Activated naive CD4-positive, alpha-beta T cell treated with Interleukin-2 at 50 U/mL for 16 hours (primary cell): ENCODE measurements at places on chromosomes 6 and 20.

DNA sequence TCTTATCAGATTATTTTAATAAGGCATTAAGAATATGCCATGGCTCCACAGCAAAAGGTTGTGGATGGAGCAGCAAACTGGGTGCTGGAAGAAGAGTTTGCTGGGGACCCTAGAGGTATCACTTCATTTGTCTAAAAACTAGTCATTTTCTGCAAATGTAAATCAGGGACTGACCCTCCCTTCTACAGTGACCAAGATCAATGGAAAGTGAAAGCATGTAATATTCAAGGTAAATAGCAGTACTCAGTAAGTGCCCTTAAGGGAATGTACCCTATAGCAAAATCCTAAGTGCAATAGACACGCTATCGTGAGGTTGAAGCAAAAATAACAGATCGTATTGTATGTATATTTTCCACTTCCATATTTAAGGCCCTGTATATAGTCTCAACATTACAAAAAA is 38.7 kb downstream of the TRDN start:
- DNase-seq = no peak

GRCh38 chr20:46602429-46602828 is 48.8 kb downstream of the SLC13A3 start:
- no peak for DNase-seq

GRCh38 chr6:3159805-3160781 is 2.7 kb upstream of the TUBB2A start:
- DNase-seq = peak; percentile 66

- no peak for DNase-seq
Measured at GRCh38 chr6:134368670-134369069, 50.8 kb upstream of the SGK1 start.

- no peak for DNase-seq
Measured at GRCh38 chr6:125164696-125165095, 11.1 kb downstream of the TPD52L1 start.

DNA sequence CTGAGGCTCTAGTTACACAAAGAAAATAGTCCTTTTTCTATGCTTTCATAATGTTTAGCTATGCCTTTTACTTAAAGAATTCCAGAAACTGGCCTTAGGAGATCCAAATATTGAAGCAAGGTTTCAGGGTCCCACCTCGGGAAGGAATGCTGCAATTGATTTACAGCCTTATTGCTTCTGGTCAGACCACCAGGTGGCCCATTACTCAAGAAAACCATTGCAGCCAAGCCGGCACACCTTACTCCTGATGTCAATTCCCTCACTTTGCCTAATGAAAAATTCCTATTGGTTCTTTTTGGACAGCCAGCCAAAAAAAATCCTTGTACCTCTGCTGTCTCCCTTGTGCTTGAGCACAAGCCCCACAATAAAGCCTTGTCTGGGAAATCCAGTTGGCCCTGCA is 173.9 kb downstream of the LMBRD1 start:
- DNase-seq = no peak

DNA sequence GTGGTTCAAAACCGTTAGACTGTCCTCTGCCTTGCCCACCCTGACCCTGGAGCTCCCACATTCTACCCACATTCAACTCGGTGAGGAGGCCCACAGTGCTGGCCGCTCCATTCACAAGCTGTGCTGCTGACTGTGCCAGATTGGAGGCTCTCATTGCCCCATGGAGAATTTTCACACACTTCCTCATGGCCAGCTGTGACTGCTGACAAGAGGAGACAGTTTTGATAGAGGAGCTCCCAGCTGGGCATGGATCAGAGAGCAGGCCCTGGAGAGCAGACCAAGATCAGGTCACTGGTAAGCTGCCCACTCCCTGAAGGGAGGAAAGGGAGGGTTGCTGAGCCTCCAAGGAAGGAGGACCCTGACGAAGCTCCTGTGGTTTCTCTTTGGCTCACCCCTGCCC is 246.1 kb upstream of the RIN2 start:
- no peak for DNase-seq
